Right ventricle myocardium inferior (tissue), 1 donor: ENCODE measurements at places on chromosomes 11 and 22. TPM values are rescaled to one million over a fixed set of nuclear protein-coding genes. Genes with fewer than 3 reads are reported as not detected.
A peak's percentile ranks its signal among the peaks of the same experiment; 100 is the strongest.

The SLC25A45 gene
- 5.6 TPM for total RNA-seq

GRCh38 chr11:72965672-72966071, 151.5 kb downstream of the ATG16L2 start:
- no peak for DNase-seq

DNA sequence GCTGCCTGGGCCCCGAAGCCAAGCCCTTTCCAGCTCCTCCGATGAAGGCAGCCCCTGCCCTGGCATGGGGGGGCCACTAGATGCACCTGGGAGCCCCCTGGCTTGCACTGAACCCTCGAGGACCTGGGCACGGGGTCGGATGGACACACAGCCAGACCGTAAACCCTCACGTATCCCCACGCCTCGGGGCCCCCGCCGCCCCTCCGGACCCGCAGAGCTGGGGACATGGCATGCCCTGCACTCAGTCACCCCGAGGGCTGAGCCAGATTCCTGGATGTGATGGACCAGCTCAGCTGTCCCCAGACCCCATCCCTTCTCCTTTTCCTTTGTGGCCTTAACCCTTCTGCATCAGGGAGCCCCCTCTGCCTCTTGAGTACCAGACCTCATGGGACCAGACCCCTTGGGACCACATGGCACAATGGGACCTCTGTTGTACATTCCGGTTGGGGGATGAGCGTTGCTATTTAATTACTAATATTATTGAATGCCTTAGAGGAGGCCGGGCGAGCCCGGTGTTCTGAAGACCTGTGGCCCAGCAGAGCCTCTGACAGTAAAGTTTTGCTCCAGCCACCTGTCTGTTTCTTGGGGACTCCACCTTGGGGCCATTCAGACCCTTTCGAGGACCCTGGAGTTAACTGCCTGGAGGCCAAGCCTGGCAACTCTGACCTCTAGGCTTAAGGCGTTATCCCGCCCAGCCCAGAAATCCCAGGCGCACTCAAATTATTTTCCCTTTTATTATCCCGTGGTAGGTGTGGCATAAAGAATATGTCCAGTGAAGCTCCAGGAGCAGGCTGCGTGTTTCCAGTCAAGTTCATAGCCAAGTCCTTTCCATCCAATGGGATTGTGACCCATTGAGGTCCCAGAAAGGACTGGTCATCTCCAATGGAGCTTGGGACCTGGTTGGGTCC, 3.0 kb downstream of the RASL10A start:
- no peak for DNase-seq

- no peak for DNase-seq
Observed at GRCh38 chr11:76769645-76770586, 13.2 kb upstream of the TSKU start.

GRCh38 chr11:123419731-123420452, 10.2 kb upstream of the GRAMD1B start:
- no peak for DNase-seq

The PRR5 gene
- total RNA-seq = 2.9 TPM

GRCh38 chr11:76723548-76723947, 53.0 kb upstream of the LRRC32 start:
- DNase-seq = no peak

The PLEKHA7 gene
- 18.3 TPM for total RNA-seq

The CAPN5 gene
- 3.7 TPM for total RNA-seq

DNA sequence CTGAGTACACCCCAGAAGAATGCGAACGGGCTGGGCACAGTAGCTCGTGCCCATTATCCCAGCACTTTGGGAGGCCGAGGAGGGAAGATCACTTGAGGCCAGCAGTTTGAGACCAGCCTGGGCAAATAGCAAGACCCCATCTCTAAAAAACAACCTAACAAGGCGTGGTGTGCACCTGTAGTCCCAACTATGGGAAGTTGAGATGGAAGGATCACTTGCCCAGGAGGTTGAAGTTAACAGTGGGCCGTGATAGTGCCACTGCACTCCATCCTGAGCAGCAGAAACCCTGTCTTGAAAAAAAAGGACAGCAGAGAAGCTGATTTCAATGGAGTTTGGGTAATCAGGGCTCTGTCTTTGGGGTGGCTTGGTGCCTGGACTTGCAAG, 3.3 kb downstream of the RPLP2 start:
- no peak for DNase-seq

DNA sequence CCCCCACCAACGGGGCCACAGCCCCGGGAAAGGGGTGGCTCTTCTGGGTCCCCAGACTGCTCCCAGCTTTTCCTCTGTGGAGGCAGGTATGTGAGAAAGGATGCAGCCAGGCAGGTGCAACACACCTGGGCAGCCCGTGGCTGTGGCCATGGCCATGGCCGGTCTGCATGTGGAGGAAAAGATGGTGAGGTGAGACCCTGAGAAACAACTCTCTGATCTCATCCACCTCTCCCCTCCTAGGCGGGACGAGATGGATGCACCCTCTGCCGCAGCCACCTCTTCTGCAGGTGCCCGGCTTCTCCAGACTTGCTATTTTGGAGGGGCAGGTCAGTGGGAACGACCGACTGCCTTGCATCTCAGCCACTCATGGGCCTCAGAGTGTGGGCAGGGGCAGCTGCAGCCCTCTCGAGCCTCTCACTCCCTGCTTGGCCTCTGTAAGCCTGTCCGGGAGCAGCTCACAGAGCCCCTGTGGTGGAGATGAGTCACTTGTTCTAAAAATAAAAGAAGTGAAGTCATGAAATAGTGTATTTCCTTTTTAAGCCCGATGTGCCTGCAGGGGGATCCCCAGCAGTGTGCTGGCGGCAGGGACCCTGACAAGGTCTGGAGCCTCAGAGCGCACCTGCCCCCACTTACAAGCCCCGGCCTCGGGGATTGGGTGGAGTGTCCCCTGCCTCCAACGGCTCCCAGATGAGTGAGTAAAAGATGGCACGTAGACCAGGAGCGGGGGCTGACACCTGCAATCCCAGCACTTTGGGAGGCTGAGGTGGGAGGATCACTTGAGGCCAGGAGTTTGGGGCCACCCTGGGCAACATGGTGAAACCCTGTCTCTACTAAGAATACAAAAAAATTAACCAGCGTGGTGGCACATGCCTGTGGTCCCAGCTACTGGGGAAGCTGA, 10.7 kb downstream of the SMIM38 start:
- no peak for DNase-seq

GRCh38 chr22:19766511-19767426, 6.2 kb downstream of the TBX1 start:
- peak; percentile 89 for DNase-seq

DNA sequence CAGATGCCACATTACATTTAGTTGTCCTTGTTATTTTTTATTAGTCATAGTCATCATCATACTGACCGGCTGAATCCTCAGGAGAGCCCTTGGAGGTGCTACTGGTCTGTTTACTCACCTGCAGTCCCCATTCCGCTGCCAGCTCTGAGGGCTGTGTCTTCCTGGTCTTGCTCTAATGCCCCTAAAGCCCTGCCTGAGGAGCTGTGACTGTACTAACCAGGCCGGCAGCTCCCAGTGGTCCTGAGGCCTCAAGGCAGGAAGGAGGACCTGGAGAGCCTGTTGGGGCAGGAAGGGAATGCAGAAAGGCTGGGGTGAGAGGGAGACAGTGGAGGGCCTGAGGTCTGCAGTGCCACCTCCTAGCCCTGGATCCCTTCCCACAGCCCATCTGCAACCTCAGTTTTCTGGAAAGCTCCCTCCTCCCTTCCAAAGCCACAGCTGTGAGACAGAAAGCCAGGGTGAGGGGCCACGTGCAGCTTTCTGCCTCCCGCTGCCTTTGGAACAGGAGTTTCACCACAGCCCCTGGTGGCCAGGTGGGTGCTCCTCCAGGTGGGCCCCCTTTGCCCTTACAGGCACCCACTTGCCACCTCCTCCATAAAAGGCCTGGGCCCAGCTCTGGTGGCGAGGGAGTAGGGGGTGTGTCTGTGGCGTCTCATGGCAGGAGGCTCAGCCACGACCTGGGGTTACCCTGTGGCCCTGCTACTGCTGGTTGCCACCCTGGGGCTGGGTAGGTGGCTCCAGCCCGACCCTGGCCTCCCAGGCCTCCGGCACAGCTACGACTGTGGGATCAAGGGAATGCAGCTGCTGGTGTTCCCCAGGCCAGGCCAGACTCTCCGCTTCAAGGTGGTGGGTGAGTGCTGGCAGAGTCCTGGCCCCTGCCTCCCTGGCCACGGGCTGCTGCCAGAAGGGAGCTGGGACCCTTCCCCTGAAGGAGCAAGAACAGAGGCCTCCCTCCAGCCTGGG, at the start of gene ZP1:
Gene ZP1, plus strand, starts transcription at position 632 of the 960 bp plus-strand sequence. Its CDS starts 20 bp downstream, at position 652.
- no peak for DNase-seq

GRCh38 chr11:62242021-62242420, at the start of gene SCGB1D2:
Gene SCGB1D2, plus strand, starts transcription at chr11:62242239. Its CDS starts 69 bp downstream, at chr11:62242308.
- peak; percentile 80 for DNase-seq

DNA sequence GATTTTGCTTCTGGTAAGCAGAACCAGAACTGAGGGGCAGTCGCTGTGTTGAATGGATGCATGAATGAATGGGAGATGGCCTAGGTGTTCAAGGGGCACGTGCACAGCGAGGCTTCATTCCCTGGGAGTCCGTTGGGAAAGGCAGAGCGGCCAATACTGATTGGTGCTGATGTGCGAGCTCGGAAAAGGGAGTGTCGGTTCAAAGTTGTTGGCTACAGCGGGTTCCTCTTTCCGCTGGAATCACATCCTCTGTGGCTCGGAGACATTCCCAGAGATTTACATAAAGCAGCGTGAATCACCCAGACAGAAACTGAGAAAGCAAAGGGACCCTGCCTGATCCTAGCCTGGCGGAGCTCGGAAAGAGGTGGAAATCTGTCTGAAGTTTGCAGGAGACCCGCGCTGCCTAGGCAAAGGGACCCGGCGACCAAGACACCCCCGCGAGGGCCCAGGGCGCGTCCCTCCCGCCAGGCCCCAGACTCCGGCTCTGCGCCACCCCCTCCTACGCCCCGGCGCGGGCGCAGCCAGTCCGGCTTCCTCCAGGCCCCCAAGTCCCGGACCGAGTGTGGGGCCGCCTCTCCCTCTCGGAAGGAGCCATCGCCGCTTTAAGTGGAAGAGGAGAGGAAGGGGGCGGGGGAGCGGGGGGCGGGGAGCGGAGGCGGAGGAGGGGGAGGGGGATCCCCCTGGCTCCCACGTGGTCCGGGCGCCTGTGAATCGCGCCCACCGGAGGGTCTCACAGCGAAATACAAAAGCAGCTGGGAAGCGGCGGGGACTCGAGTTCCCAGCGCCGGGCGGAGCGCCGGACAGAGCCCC, at the start of gene FJX1:
Gene FJX1, plus strand, starts transcription at position 774 of the 810 bp plus-strand sequence. CDS start 177 bp downstream, outside the sequence.
- DNase-seq = peak; percentile 77

DNA sequence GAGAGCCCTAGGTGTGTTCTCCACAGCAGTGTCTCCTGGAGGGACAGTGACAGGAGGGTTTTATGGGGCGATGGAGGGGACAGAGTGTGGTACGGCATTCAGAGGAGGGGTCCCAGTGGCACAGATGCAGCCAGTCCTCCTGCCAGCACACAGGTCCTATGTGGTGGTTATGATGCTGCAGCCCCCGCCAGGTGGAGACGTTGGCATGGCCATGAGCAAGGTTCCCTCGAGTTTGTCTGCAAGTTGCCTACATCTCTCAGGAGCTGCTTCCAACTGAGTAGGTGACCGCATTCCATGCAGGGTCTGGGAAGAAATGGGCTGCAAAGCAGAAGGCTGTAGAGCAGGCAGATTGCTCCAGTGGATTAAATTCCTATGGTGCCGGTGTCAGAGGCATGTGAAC, 646.0 kb downstream of the TBC1D22A start:
- DNase-seq = no peak

GRCh38 chr22:24954114-24954463, 1.6 kb downstream of the KIAA1671 start:
- no peak for DNase-seq
